Stimulated activated CD4-positive, alpha-beta T cell treated with anti-CD3 and anti-CD28 coated beads, Interleukin-1b, Interleukin-23, amount 100 ng/mL, for 4 hours (primary cell): ENCODE measurements at places on chromosomes 11 and 22.

DNA sequence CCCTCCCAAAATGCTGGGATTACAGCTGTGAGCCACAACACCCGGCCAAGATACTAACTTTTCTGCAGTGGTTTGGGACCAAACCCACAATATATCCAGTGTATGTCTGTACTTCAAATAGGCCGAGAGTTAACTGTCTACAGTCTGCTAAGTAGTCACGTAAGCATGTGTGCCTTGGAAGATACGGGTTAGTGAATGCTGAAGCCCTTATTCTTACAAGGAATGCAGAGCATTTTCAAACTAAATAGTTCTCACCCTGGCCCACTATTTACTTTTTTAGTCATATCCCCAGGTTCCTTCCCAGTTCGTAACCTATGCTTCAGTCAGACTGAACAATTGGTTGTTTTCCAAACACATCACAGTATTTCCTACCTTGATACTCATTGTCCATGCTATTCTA lies 176.0 kb downstream of the WNT11 start:
- no peak for DNase-seq

DNA sequence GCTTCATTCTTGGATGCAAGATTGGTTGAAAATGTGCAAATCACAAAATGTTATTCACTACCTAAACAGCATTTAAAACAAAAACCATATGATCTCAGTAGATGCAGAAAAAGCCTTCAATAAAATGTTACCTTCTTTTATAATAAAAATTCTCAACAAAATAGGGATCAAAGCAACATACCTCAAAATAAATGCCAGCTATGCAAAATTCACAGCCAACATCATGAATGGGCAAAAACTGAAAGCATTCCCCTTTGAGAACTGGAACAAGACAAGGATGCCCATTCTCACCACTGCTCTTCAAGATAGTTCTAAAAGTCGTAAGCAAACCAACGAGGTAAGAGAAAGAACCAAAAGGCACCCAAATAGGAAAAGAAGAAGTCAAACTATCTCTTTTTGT lies 2.0 kb downstream of the OR5AK2 start:
- DNase-seq, result no peak

- DNase-seq, result no peak
Measured at GRCh38 chr11:82899186-82899820, 927 bp downstream of the PRCP start.

GRCh38 chr11:85725510-85726258 lies 39.7 kb upstream of the CCDC89 start:
- no peak for DNase-seq

DNA sequence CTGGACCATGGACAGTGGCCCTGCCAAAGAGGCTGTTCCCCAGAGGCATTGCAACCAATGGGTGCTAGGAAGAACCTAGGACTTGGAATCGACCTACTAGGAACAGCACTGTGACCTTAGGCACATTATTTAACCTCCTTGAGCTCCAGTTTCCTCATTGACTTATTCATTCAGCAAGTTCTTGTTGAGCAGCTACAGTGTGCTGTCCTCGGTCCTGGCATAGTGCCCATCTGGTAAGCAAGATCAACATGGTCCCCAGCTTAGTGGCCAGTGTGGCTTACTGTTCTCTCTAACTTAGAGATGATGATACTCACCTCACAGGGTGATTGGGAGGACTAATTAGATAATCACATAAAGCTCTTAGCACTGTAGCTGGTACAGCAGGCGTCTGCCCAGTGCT lies 8.2 kb downstream of the ABCG4 start:
- DNase-seq, result no peak

DNA sequence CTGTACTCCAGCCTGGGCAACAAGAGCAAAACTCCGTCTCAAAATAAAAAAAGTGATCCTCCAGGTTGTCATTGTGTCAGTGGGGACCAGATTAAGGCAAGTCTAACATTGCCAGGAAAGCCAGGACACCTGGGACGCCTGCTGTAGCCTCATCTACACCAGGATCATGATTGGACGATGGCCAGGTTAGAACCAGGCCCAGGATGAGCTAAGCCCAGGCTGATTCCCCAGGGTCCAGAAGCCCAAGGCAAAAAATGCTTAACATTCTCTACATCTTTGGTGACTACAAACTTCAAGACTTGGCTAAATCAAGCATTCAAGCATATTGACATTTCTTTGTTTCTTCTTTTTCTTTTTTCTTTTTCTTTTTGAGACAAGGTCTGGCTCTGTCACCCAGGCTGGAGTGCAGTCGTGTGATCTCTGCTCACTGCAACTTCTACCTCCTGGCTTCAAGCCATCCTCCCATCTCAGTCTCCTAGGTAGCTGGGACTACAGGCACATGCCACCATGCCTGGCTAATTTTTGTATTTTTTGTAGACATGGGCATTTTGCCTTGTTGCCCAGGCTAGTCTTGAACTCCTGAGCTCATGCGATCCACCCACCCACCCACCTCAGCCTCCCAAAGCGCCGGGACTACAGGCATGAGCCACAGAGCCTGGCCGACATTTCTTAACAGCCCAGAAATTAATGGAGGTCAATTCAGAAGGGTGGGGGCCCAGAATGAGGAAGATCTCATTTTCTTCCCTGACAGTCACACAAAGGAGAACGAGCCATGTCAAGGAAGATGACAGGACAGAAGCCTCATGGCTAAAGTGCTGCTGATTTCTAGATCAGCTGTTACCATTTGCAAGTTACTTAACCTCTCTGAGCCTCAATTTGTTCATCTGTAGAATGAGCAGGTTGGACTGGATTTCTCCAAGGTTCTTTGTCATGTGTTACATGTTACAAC lies 12.5 kb upstream of the PTPRJ start:
- DNase-seq, result no peak

DNA sequence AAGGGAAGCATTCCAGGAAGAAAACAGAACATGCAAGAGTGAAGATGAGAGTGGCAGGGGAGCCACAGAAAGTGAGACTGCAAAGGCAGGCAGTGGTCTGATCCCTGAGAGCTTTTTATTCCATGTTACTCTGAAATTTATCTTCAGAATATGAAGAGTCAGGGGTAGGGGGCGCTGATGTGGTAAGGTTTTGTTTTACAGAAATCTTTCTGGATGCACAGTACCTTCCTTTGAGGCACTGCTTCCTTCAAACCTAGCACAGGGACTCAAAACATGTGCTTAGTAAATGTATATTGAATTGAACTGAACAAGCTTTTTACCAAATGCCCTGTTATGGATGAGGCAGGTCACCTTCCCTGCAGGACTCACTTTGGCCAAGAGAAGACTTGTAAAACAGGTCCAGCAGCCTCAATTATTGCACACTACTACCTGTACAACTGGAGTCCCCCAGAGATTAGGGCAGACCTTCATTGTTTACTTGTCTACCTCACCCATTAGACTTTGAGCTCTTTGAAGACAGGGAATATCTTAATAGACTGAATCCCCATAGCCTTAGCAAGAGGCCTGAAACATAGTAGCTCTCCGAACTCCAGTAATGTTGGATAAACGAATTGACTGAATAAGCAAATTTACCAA lies 2.2 kb downstream of the PAK1 start:
- no peak for DNase-seq

GRCh38 chr11:64318766-64319761 lies 1.1 kb downstream of the PRDX5 start:
- no peak for DNase-seq
